ENCODE measurements at places on chromosomes 2 and 18. TPM values are rescaled to one million over a fixed set of nuclear protein-coding genes. Genes with fewer than 3 reads are reported as not detected.

DNA sequence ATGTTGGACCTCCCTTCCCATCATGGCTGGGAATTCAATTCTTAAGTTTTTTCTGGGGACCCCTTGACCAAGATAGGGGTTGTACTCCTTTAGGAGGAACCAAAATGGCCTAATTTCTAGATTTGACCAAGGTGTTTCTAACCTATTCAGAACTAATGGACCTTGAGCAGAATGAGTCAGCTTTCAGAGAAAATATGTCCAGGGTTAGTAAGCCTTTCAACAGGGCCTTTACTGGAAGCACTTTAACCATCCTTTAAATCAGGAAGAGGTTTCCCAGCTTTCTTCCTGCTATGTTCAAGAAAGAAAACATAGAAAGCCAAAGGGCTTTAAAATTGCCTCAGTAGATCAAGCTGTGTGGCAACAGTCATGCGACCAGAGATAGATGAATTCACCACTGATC lies 1184.9 kb upstream of the ACVR2A start:
- H3K4me3 ChIP-seq: no peak overlapping the region
- H3K36me3 ChIP-seq: no peaks in the 10 kb centered on the region
- H3K27ac ChIP-seq: no peak overlapping the region
- no peaks in the 10 kb centered on the region for H3K4me1 ChIP-seq

CRYBA2 gene
- 0.49 TPM for total RNA-seq

DNA sequence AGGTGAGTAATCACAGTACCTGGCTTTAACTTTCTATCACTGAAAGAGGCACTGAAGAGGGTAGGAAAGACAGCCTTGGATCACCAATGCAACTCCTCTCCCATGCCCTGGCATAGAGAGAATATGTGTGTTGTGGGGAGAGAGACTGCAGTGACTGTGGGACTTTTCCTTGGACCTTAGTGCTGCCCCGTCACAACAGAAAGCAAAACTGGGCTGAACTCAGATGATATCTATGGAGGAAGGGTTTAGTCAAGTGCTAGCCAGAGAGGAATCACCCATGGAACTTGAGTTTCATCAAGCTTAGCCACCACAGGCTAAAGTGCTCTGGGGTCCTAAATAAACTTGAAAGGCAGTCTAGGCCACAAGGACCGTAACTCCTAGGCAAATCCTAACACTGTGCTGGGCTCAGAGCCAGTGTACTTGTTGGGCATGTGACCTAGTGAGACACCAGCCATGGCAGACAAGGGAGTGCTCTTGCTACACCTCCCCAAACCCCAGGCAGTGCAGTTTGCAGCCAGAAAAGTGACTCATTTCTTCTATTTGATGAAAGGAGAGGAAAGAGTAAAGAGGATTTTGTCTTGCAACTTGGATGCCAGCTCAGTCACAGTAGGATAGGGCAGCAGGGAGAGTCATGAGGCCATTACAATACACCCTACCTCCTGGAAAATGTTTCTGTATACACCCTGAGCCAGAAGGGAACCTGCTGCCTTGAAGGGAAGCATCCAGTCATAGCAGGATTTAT lies 105.8 kb upstream of the SPOPL start:
- H3K4me3 ChIP-seq: no peak overlapping the region
- DNase-seq: no peak
- peaks cover 7% of the 10 kb centered on the region for H3K4me1 ChIP-seq
- H3K27ac ChIP-seq: no peak overlapping the region
- no peaks in the 10 kb centered on the region for H3K36me3 ChIP-seq

GRCh38 chr2:112483042-112483473 lies 1.1 kb downstream of the TTL start:
- no peaks in the 10 kb centered on the region for H3K36me3 ChIP-seq
- H3K4me3 ChIP-seq: peak overlapping the region; percentile 94
- peaks cover 25% of the 10 kb centered on the region for H3K4me1 ChIP-seq
- H3K27ac ChIP-seq: peak overlapping the region; percentile 79
- DNase-seq: peak; percentile 42

GRCh38 chr2:42949125-42949524 lies 156.7 kb upstream of the HAAO start:
- DNase-seq: no peak
- peaks cover 6% of the 10 kb centered on the region for H3K36me3 ChIP-seq
- H3K27ac ChIP-seq: no peak overlapping the region
- no peaks in the 10 kb centered on the region for H3K4me1 ChIP-seq

ERMN gene
- not detected for total RNA-seq

DNA sequence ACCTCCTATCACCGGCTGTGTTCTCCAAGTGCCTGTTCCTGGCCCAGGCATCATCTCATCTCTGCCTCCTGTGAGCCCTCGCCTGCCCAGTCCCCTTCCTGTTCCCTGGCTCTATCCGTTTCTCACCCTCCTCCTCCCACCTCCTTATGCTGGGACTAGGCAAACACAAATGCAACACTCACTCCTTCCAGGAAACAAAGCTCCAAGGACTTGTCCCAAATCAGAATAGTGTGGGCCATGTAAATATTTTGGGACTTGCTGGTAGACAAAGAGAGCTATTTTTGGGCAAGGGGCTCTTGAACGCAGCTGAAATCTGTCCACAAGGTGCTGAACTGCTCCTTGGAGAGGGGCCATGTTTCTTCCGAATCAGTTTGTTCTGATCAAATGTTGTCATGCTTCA lies 25.3 kb downstream of the MBP start:
- H3K27ac ChIP-seq: peak overlapping the region; percentile 91
- H3K4me3 ChIP-seq: peak overlapping the region; percentile 40
- H3K27me3 ChIP-seq: peaks cover 2% of the 10 kb centered on the region
- H3K36me3 ChIP-seq: peaks cover 9% of the 10 kb centered on the region
- H3K4me1 ChIP-seq: peaks cover 66% of the 10 kb centered on the region

DNA sequence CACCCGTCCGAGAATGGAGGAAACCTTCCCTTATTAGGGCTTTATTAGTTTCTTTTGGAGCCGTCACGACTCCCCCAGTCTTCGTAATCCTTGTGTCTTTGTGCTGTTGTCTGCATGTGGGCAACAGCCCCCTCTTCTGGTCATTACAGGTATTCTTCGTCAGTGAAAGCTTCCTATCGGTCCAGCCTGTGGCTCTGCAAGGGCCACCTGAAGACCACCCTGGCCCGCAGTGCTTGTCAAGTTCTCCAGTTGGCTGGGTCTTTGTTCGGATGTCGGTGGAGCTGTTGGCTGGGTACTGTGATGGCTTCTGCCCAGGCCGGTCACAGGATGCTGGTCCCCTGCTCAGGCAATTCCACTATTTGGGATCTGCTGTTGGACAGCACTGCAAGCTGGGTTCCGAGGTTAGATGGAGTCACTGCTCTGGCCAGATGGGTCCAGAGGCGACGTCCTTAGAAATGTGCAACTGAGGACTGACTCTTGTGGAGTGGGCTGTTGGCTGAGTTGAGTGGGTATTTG lies 19.2 kb downstream of the E2F6 start:
- peaks cover 1% of the 10 kb centered on the region for H3K27me3 ChIP-seq
- H3K4me1 ChIP-seq: no peaks in the 10 kb centered on the region
- H3K27ac ChIP-seq: no peak overlapping the region
- H3K4me3 ChIP-seq: no peak overlapping the region

DNA sequence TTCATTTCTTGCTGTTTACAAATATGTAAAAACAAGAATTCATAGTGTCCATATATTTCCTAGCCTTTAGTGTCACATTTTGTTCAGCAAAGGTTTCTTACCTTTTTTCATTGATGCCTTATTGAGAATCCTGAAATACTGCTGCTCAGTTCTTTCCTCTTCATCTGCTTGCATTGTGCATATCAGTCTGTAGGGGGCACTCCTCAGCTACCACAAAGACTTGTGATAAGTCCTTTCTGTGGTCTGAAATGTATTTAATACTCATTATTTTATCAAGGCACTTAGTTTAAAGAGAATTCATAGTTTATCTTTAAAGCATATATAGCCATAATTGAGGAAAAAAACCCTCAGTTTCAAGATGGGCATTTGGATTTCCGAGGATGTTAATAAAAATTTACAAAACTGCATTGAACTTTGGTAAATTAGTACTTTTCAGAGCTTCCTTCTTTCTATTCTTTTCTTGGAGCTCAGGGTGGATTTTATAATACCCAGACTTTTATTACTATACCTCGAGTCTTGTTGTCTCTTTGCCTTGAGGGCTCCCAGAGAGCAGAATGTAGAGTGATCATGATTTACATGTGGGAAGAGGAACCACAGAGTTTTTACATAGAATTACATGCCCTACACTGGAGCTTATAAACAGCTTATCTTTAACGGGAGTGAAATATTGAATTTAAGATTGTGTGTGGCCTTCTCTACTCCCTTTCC lies 570.1 kb downstream of the PLCL1 start:
- peaks cover 3% of the 10 kb centered on the region for H3K27me3 ChIP-seq
- H3K27ac ChIP-seq: no peak overlapping the region
- H3K4me3 ChIP-seq: no peak overlapping the region

GRCh38 chr2:48313036-48313877 lies 216.7 kb upstream of the STON1 start:
- peaks cover 9% of the 10 kb centered on the region for H3K27me3 ChIP-seq
- H3K4me1 ChIP-seq: peaks cover 6% of the 10 kb centered on the region
- peak overlapping the region; percentile 81 for H3K4me3 ChIP-seq
- no peak for DNase-seq
- peaks cover 7% of the 10 kb centered on the region for H3K36me3 ChIP-seq

GRCh38 chr18:78643981-78644380 lies 335.6 kb upstream of the SALL3 start:
- no peaks in the 10 kb centered on the region for H3K4me1 ChIP-seq
- H3K27ac ChIP-seq: no peak overlapping the region
- no peak for DNase-seq
- no peak overlapping the region for H3K4me3 ChIP-seq

Data from glutamatergic neuron (in vitro differentiated cells).